Liver (tissue), 10 donors: ENCODE measurements at places on chromosomes 7 and 10. TPM values are rescaled to one million over a fixed set of nuclear protein-coding genes. Genes with fewer than 3 reads are reported as not detected.

- no peak for DNase-seq
These were observed 114.0 kb upstream of the CNTNAP2 start for GRCh38 chr7:146002431-146003078.

GRCh38 chr10:74863551-74863950 lies 37.2 kb downstream of the KAT6B start:
- no peak for DNase-seq

GRCh38 chr10:68364101-68364886 lies 31.6 kb upstream of the PBLD start:
- DNase-seq, result no peak

The RASA4B gene
- 0.62 TPM for polyA plus RNA-seq

DNA sequence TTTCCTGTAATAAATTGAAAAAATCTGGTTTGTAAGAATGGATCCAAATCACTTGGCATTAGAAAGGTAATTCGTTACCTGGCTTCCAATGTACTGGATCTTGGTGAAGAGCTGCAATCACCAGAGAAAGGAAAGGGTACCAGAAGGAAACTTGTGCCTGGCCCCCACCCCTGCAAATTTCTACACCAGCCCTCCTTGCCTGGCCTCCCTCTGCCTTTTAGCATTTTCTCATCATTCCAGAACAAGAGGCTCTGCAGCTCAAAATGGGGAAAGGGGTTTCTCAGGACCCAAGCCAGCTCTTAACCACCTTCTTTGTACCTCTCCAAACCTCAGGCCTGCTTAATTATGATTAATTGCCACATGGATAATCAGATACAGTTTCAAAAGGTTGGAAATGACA lies 612.8 kb upstream of the MGMT start:
- DNase-seq, result no peak

The TAF3 gene
- polyA plus RNA-seq, result 3.6 TPM

The GFRA1 gene
- 20.5 TPM for polyA plus RNA-seq

DNA sequence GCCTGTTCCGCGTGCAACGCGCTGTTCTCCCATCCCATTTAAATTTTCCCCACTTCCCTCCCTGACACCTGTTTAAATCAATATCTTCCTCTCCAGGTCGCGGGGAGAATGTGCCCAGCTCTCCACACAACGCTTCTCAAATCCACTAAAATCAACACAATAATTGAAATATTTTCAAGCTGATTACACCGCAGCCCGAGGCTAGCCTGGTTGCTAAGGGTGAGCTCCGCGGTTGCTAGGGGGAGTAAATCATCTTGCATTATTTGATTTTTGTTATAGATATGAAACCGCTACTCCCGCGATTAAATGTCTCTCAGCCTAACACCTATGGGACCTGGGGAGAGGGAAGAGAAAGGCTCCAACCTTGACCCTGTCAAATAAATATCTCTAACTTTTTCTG lies 36.2 kb downstream of the UNCX start:
- no peak for DNase-seq

The TAS2R4 gene
- not detected for polyA plus RNA-seq

DNA sequence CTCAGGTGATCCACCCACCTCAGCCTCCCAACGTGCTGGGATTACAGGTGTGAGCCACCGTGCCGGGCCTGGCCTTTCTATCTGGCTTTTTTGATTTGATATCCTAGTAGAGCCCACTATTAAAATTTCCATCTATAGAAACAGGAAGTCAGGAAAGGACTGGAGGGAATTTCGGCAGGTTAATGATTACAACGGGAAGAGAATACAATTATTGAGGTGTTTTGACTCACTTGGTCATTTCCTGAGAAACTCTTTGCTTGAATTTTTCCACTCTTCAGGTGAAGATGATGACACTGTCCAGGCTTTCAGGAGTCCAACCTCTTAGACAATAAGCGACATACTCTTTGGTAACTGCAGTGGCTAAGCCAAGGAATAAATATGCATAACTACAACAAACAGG lies 1.1 kb upstream of the MKLN1 start:
- no peak for DNase-seq

DNA sequence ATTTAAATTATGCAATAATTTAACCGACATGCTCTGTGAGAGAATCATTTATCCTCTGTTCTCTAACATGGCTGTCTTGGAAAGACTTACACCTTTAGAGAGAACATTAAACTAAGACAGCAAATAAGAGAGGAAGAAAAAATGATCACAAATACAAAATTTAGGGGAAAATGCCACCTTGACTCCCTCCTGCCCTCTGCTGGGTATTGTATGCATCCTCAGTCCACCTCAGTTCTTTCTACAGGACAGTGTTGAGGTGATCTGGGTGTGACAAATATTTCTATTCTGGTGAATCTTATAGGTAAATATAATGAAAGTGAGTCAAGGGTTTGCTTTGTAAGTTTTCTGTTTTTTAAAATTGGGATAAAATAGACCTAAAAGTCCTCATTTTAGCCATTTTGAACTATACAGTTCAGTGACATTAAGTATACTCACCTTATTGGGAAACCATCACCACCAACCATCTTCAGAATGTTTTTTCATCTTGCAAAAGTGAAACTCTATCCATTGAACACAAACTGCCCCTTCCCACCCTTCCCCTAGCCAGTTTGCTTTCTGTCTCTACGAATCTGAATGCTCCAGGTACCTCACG lies 61.5 kb upstream of the ELMO1 start:
- DNase-seq, result no peak

The CRPPA gene
- 1.4 TPM for polyA plus RNA-seq

DNA sequence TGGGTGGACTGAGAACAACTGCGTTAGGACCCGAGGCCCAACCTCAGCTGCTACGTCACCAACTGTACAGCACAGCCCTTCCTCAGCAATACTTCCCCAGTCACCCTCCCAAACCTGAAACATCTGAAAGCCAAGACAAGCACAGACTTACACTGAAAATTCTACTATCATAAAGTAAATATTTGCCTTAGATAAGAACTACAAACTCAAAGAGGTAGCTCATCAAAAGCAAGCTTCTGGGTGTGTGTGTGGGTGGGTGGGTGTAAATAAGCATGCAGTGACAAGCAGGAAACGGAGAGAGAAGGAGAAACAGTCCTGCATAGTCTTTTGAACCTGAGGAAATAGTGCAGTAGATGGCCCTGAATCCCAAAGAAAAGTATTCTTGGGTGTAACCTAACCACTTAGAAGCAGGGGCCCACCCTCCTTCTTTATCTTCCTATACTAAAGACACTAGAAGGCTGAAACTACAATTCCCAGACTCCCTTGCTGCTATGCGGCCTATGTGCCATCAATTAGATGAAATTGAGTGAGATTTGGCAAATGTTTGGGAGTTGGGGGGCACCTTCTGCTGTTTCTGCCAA lies 18.7 kb downstream of the SLC25A13 start:
- DNase-seq, result no peak

The DGKB gene
- polyA plus RNA-seq, result not detected

DNA sequence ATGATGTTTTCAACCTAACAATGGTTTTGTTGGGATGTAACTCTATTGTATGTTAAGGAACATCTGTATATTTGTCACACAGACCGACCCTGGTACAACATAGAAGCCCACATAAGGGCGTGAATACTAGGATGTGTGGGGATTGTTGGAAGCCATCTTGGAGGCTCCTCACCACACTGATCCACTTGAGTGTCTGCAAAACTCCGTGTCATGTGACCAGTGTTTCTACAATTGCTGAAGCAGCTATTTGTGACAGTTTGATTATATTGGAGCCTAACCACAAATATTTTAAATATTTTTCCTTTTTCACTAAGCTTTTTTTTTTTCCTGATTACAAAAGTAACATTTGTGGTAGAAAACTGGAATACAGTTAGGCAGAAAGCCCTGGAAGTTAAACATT lies 27.9 kb downstream of the RALA start:
- DNase-seq, result no peak

The IL6 gene
- not detected for polyA plus RNA-seq

The UCMA gene
- not detected for polyA plus RNA-seq

DNA sequence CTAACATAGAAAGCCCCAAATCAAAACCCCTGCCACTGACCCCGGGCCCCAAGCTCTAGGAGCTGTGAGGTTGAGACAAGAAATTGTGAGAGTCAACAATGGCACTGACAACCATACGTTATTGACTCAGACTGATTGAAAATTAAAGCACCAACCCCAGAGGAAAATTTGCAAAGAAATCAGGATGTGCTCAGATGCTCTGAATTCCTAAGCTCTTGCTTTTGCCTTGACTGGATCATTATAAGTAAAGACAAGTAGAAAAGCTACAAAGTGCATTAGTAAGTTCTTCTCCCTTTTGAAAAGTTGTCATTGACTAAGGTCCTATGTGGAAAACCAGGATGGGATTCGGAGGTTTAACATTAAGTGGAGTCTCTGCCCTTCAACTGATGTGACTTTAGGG lies 130.2 kb downstream of the SAMD9 start:
- DNase-seq, result no peak

The CRYGN gene
- polyA plus RNA-seq, result 0.02 TPM

- no peak for DNase-seq
These were observed 145.6 kb downstream of the ADAM12 start for GRCh38 chr10:126242397-126243260.

- no peak for DNase-seq
These were observed 1199.2 kb downstream of the SORCS3 start for GRCh38 chr10:105840288-105840770.

DNA sequence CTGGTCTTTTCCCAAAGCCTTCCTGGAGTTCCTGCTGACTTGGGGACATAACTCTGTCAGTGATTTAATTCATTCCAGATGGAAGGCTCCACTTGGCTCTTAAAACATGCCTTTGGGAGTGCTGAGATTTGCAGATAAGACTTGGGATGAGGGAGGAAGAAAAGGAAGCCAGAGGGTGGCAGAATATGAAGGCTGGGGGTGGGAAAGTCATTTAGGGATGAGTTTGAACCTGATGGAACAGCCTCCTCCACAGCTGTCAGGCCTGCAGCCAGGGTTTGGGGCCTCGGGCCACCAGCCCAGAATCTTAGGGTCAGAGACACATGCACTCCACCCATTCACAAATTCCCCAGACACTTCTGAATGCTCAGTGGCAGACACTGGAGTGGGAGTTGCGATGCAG lies 28.4 kb upstream of the EIF5AL1 start:
- DNase-seq, result no peak

DNA sequence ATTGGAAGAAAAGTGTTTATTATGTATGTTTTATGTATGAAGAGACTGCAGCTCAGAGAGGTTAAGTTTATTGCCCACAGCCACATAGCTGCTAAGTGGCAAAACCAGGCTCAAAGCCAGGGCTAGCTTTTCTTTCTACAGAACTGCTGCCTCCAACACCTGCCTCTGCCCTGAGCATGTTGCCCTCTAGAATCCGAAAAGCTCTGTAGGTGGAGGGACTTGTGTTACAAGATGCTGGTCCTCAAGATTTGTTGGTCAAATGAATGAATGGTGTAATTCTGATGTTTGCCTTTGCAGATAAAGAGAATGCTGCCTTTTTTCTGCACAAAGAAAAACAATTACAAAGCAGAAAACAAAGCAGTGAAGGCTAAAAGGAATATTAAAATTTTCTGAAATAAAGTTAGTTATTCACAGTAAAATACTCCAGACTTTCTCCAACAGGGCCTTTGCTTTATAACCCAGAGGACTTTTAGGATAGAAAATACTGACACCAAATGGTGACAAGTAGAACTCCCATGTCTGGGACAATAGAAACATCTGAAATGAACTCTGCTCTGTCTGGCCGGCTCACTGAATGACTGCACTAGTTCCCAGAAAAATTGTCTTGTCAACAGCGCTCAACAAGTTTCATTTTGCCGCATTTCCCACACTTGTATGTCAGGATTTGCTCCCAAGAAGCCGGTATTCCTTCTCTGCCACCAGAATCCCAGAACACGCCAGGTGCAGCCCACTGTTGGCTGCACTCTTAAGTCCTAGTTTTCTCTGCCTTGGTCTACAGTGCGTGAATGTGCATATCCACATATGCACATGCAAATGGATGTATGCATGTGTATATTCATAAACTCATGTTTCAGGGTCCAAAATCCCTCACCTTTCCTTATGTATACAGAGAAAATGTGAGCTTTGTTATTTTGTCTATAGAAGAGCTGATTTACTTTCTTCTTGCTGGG lies 11.0 kb upstream of the DNTT start:
- no peak for DNase-seq

DNA sequence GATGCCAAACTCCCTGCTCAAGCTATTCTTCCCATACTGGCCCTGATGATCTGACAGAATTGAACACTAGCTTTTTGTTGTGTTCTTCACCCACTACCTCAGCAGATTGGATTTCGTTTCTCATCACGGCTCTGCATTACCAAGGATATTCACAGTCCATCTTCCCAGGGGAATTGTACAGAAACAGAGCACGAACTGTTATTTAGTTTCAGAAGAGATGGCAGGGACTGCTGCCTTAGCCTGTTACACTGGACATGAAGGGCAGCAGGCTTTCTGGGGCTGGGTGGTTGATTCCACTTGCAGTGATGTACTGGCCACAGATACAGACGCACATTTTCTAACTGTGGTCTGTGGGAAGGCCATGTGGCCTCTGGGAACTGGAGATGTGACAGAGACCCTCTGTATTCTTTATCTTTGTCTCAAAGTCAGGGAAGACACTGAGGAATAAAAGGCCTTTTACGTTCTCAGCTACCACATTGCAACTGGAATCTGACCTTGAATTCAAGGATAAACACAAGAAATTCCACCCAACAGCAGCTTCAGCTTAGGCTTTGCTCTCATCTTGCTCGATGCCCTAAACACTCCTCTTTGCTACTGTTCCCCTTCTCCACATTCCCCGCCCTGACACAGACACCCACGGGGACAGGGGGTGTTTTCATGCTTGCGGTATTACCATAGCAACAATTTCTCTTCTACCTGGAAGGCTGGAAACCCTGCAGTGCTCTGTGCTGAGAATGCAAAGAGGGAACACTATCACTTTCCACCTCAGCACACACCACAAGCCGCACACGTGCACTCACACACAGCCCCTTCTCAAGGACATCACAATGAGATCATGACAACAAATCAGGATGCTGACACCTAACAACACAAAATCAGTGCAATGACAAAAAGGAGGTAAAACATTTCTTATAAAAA lies 81.7 kb downstream of the RNF216 start:
- no peak for DNase-seq

The SPDYE1 gene
- polyA plus RNA-seq, result not detected

The GPR15LG gene
- not detected for polyA plus RNA-seq

DNA sequence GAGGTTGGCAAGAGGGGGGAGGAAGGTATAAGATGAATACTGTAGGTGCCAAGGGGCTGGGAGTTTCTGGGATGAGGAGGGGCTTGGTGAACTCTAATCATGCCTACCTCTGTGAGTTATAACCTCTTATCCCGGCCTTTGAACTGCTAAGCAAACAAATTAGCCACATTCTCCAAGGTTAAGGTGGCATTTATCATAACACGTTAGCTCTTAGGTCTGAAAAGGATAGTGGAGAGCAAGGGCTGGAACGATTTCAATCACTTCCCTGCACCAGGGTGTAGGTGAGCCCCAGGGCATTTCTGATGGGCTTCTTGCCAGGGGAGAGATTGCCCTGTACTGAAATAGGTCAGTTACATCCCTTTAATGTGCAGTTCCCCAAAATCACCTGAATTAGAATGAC lies 28.6 kb upstream of the DMBT1 start:
- no peak for DNase-seq

GRCh38 chr7:284762-285722 lies 4.9 kb upstream of the FOXL3 start:
- no peak for DNase-seq
